ENCODE measurements at places on chromosomes 7 and 10.

GRCh38 chr7:33217595-33217994 lies 88.2 kb downstream of the BBS9 start:
- DNase-seq: no peak

DNA sequence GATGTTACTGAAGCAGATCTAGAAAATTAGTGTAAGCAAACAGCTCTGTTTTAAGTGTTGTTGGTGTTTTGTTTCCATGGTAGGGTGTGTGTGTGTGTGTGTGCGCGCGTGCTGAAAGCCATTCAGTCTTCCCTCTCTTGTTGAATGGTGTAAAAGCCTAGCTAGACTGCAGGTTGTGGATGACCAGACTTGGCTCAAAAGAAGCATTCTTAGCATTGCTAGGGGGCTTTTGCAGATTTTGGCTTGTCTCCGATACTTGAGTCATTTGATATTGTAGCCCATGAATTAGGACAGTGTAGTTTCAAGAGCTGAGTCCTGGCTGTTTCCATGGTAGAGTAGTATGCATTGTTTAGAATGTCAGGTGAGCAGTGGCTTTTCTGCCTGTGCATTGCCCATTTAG lies 99.1 kb downstream of the SND1 start:
- no peak for DNase-seq

DNA sequence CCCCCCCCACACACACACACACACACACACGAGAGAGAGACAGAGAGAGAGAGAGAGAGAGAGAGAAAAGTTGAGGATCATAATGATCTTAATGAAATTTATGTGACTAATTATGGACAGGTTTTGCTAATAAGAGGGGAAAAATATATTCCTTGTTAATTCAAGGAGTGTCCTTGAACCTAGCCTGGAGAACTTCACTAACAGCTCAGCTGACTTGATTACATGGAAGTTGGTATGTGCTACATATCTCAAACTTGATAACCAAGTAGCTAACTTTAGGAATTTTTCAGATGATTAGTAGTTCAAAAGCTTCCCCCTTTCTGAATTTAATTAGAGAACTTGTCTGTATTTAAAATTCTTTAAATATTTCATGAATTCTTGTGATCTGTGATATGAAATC lies 15.3 kb downstream of the SLF2 start:
- no peak for DNase-seq

DNA sequence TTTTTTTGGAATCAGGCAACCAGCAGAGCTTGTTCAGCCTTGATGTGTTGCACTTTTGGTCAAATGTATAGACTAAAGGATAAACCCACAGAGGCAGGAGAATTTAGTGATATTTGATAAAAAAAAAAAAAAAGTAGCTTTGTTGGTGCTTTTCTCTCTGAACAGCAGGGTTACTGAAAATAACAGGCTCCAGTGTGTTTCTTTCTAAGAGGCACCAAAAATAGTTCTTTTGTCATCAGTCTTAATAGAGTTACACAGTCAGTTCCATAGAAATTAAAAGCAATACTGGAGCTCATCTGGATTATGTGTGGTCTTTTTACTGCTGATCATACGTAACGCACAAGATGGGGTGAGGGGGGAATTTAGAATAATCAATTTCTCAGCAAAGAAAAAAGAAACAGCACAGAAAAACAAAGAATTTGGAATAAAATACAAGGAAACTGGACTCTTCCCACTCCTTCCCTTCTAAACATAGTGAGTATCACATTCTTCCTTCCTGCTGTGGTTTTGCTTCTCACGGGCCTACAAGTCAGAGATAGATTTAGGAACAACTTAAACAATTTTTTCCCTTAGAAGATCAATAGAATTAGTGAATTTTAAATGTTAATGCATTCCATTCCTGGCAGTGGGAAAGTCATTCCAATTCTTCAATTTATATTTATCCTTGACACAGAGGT lies 178.8 kb upstream of the AKR1E2 start:
- no peak for DNase-seq

GRCh38 chr7:28979776-28980175 lies 21.6 kb upstream of the TRIL start:
- DNase-seq: no peak

DNA sequence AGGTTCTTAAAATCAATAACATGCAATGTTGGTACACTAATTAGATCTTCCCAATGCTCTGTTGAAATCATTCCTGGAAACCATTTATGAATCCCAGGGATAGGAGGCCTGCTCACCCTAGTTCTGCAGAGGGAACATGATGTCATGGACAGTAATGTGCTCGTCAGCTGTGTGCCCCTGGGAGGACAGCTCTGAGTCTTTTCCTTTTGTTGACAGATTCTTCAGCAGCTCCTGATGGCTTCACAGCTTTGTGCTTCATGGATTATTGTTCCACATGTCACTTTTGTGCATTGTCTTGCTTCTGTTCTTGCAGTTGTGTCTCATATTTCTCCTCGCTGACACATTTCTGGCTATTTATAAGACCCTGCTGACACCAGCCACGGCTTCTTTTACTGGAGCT lies 367.5 kb downstream of the CCSER2 start:
- no peak for DNase-seq

DNA sequence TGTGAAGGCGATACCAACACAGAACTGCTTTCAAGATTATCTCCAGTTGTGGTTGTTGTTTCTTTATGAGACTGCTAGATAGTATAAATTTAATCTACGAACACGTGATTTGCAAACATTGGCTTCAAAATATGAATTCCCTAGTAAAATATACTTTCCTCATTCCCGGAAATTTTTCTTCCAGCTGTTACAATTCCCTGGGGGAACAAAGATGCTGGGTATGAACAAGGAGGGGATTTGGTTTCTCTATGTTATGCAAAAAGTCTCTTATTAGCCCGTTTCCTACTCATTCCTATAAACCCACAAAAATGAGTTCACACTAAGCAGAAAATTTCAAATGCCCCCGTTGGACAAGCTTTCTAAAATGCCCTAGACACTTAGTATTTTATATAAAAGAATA lies 928.3 kb downstream of the CNTNAP2 start:
- no peak for DNase-seq

GRCh38 chr7:11473807-11474424 lies 358.1 kb downstream of the THSD7A start:
- no peak for DNase-seq

DNA sequence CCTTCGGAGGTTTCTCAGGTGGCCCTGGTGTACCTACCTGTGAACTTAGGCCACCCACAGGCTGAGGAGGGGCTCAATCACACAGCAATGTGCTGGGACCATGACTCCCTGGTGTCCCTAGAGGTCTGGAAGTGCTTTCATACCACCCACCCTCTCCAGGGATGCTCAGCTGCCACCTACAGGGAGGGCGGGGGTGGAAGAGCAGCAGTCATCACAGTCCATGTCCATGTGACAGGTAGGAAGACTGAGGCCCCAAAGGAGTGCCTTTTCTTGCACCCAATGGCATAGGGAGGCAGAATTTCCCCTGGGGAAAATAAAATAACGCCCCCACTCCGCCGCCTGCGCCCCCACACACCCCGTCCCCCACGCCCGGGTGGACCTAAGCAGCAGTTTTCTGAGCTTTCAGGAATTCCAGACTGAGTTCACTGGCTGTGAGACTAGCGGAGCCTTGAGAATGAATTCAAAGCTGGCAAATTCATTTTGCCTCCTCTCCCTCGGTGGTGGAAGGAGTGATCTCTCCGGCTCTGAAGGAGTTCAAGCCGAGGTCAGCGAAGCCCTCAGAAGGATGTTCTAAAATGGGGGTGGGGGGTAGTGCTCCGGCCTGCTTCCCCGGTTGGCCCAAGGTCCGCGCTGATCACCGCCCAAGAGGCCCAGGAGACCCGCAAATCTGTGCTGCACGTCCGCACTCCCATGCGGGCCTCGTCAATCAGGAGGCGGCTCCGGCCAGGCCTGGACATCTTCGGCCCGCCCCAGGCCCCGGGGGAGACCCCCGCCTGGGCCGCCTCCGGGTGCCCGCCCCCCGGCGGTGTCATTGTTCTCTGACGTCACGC lies 2.1 kb upstream of the ZMIZ1 start:
- DNase-seq: no peak

GRCh38 chr7:151711906-151712809 lies 164.8 kb downstream of the PRKAG2 start:
- DNase-seq: no peak

- no peak for DNase-seq
These were observed 60.4 kb downstream of the CSGALNACT2 start for GRCh38 chr10:43198682-43199005.

GRCh38 chr10:88395677-88396076 lies 187.4 kb downstream of the RNLS start:
- no peak for DNase-seq
